ENCODE measurements at places on chromosomes 2 and 18.
A peak's percentile ranks its signal among the peaks of the same experiment; 100 is the strongest.

DNA sequence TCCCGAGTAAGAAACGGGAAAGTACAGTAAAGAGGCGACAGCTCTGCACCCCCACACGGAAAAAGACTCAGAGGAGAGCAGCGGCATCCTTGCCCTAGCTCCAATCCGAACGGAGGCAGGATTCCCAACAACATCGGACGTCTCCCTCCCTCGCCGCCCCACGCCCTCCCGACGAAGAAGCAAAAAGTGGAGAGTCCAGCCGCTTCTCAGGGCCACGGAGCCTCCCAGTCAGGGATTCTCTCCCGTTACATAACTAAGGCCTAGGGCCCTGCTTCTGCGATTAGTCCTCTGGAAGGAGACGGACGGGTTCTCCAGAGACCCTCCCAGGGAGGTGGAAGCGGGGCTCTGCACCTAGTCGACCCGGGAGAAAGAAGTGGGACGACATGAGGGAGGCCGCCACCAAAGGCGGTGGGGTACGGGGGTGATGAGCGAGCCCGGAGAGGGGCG lies 587 bp downstream of the SUMO1 start:
- DNase-seq = peak; percentile 71

DNA sequence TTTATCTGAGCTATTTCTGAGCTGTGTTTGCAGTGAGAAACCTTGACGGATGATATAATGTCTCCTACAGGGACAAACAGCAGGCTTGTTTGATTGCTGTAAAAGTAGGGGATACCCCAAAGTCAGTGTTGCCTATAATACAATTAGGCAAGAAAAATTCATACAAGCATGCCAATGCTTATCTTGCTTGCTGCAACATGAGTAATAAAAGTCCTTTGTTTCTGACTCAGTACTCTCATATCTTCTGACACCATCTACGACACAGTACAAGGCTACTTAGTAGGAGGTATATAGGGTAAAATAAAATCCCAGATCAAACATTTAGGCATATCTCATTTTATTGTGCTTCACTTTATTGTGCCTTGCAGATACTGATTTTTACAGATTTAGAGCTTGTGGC lies 33.0 kb downstream of the ERBB4 start:
- DNase-seq = no peak

GRCh38 chr18:80029690-80030089 lies 4.5 kb upstream of the RBFA start:
- no peak for DNase-seq

DNA sequence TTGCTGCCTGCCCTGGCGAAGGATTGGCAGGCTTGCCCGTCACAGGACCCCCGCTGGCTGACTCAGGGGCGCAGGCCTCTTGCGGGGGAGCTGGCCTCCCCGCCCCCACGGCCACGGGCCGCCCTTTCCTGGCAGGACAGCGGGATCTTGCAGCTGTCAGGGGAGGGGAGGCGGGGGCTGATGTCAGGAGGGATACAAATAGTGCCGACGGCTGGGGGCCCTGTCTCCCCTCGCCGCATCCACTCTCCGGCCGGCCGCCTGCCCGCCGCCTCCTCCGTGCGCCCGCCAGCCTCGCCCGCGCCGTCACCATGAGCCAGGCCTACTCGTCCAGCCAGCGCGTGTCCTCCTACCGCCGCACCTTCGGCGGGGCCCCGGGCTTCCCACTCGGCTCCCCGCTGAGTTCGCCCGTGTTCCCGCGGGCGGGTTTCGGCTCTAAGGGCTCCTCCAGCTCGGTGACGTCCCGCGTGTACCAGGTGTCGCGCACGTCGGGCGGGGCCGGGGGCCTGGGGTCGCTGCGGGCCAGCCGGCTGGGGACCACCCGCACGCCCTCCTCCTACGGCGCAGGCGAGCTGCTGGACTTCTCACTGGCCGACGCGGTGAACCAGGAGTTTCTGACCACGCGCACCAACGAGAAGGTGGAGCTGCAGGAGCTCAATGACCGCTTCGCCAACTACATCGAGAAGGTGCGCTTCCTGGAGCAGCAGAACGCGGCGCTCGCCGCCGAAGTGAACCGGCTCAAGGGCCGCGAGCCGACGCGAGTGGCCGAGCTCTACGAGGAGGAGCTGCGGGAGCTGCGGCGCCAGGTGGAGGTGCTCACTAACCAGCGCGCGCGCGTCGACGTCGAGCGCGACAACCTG lies at the start of gene DES:
Gene DES (plus strand): TSS at position 223 of the 857 bp plus-strand sequence. CDS start 86 bp downstream, at position 309.
- DNase-seq = no peak

- DNase-seq = no peak
Measured at GRCh38 chr2:228417526-228417925, 236.0 kb upstream of the SPHKAP start.

DNA sequence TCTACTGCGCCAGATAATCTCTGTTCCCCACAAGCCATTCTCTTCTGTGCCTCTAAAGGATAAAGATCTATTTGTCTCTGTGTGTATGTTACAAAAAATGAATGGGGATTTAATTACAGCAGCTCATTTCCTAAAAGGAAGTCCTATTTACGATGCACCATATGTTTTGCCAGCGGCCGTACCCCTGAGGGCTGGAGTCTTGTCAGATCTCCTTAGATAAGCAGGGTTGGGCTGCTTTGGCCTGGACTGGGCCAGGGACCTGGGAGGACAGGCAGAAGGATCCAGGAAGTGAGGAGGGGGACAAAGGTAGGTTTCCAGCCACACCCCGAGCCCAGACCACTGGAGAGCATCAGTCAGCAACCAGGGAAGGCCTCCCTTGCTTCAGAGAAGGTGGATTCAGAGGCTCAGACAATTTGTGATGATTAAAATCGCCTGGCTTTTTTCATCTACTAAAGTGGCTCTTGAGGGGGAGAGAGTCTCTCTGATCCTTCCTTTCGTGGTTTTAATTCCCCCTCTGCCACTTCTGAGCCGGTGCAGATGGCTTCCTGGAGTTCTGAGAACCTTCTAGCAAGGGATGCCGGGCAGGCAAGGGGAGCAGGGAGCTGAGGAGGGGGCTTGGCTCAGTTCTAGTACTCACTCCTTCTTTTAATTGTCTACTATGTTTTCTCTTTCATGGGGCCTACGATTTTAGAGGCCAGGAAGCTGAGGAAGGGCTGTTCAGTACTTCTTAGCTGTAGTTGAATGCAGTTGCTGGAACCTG lies 42.1 kb downstream of the MYCN start:
- DNase-seq = no peak

DNA sequence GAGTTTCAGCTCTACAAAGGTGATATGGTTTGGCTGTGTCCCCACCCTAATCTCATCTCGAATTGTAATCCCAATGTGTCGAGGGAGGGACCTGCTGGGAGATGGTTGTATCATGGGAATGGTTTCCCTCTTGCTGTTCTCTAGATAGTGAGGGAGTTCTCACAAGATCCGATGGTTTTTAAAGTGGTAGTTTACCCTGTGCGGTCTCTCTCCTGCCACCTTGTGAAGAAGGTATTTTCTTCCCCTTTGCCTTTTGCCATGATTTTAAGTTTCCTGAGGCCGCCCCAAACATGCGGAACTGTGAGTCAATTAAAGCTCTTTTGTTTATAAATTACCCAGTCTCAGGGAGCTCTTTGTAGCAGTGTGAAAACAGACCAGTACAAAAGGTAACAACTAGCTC lies 306.0 kb downstream of the LRP1B start:
- no peak for DNase-seq

GRCh38 chr2:223530811-223531210 lies 71.3 kb downstream of the SCG2 start:
- DNase-seq = no peak

Measured in activated CD8-positive, alpha-beta memory T cell treated with anti-CD3 and anti-CD28 coated beads for 24 hours (primary cell).